ENCODE measurements at places on chromosomes 5 and 9. TPM values are rescaled to one million over a fixed set of nuclear protein-coding genes. Genes with fewer than 3 reads are reported as not detected.

- no peak for DNase-seq
Observed at GRCh38 chr5:30596495-30597064, 596.9 kb upstream of the CDH6 start.

Gene ZNF346
- 9.0 TPM for polyA plus RNA-seq

Gene MYOZ3
- polyA plus RNA-seq = not detected

DNA sequence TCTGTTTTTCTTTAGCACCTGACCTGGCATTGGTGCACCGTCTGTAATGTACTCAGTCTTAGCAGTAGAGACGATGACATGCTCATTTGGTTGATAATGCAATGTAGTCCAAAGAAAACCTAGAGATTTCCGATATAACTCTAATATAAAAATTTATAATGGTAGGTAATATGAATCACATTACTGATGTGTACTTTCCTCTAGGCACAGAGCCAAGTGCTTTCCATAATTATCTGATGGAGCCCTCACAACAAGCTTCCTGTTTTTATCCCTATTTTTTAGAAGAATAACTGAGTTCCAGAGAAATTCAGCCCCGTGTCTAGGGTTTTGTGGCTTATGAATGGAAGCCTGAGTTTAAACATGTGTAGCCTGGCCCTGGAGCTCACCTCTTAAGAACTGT is 53.7 kb downstream of the KDM4C start:
- no peak for DNase-seq

- DNase-seq = no peak
Observed at GRCh38 chr9:123741214-123741613, 188.7 kb downstream of the DENND1A start.

DNA sequence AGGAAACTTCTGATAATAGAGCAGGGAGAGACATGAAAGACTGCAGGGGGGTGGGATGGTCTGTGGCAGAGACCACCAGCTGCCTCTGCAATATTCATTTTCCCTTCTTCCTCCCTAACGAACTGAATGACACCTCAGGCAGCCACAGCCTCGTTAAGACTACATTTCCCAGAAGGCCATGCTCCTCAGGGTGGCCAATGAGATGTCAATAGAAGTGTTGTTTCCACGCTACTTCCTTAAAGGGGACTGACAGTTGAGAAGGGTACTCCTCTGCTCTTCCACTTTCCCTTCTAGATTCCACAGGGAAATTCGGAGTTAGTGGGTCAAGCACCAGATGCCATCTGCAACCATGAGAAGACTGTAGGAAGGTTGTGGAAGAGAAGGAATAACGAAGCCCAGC is 52.0 kb upstream of the DAPK1 start:
- no peak for DNase-seq

GRCh38 chr5:143025376-143025775 is 255.2 kb downstream of the ARHGAP26 start:
- DNase-seq = no peak

- DNase-seq = no peak
Observed at GRCh38 chr5:36685631-36686288, 79.4 kb downstream of the SLC1A3 start.

GRCh38 chr5:44891116-44891515 is 82.4 kb downstream of the MRPS30 start:
- DNase-seq = no peak

GRCh38 chr9:130421802-130422276 is 22.9 kb upstream of the ASS1 start:
- no peak for DNase-seq

DNA sequence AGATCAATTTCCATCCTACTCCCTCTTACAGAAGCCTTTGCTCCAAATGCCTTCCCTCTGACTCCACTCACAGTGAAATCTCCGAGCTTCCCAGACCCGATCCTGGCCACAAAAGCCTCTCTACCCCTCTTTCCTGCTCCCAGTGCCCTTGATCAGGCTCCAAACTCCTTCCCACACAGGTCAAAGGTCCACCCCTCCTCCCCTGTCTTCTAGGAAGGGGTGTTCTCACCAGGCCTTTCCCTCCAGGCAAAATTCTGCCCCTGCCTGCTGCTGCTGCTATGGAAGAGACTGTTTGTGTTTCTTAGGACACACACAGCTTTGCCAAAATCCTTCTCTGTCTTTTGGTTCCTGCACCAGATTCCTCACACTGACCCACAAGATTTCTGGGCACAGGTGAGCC is 85.8 kb upstream of the ALDH1A1 start:
- DNase-seq = no peak

- DNase-seq = no peak
Observed at GRCh38 chr5:26700759-26701384, 337.5 kb downstream of the CDH9 start.
